CD4-positive, alpha-beta T cell treated with Interleukin-21 for 1 hour (primary cell): ENCODE measurements at places on chromosomes 5 and 9.

DNA sequence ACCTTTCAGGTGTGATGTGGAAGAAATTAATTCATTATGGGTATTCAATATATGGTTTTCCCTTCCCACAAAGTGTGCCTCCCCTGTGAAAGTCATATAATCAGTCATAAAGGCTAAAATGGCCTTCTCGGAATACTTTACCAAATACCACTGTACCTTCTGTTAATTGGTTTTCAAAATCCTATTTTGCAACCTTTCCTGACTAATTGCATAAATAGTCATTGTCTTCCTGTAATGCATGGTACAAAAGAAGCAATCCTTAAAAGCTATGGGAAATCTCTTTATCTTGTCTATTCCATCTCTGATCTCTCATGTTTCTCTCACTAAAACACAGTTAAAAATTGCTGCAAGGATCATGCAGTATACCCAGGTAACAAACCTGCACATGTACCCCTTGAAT lies 44.3 kb upstream of the UGCG start:
- no peak for DNase-seq

DNA sequence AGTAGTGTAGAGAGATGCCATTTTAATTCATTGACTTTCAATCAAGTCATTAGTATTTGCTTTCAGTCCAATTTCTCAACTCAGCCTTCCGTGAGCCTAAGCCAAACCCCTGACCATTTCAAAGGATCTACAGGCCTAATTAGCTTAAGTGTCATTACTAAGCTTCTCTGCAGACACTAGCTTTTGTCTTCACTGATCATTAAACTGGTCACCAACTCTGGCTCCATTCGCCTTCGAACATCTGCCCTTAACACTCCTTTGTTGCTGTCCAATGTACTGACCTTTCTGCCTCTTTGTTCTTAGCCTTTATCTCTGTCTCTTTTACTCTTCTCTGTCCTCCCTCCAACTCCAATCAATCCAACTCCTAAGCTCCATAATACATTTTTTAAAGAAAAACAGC lies 299.3 kb downstream of the DIRAS2 start:
- DNase-seq, result no peak

- DNase-seq, result no peak
Measured at GRCh38 chr9:93369686-93370085, 81.8 kb upstream of the FAM120A start.

DNA sequence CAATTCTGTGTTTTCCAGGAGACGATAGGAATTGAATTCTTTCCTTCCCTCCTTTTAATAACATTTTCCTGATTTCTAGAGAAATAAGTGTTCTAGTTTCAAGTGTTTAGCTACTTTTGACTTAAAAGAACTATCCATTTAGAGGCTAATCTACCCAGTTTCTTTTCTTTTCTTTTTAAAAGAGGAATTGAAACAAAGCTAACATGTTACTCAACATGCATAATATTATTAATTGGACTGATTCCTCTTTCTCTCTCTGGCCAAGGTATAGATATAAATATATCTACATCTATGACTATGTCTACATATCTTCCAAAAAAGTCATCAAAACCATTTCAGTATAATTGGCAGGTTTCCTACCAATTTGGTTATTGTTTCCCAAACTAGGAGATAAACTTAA lies 309.8 kb downstream of the TRPM3 start:
- no peak for DNase-seq

- no peak for DNase-seq
Measured at GRCh38 chr5:65102371-65102975, 333.7 kb downstream of the CWC27 start.

DNA sequence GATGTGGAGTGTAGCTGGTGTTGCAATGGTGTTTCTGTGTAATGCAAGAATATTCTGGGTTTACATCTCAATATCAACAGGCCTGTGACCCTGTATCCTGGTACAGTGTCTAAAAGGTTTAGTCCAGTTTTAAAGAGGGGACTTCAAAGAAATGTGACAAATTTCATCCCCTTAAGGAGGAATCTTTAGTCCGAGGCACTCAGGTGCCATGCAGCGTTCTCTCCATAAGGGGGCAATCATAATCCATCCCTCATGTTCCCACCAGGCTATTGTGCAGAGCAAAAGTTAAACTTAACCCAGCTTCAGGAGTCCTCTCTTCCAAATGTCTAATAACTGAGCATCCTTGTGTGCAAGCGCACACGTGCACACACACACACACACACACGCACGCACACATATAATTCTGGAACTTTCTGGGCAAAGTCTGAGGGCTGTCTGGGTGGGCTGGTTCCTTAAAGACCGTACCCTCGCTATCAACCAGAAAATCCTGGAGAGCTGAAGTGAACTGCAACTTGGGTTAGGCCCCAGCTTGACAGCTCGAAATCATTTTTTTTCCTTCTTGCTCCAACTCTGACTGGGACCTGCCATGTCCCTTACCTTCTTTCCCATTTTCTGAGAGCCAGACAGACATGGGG lies 46.0 kb downstream of the CRB2 start:
- DNase-seq, result no peak
